Pulmonary artery endothelial cell (primary cell): ENCODE measurements at places on chromosomes 11 and 22. TPM values are rescaled to one million over a fixed set of nuclear protein-coding genes. Genes with fewer than 3 reads are reported as not detected.

The MEN1 gene
- 17.0 and 26.2 TPM in 2 replicates for total RNA-seq

The FIBIN gene
- total RNA-seq = not detected in 2 replicates

The GVQW3 gene
- 0.79 and 0.85 TPM in 2 replicates for total RNA-seq

The NAALAD2 gene
- total RNA-seq = 0.21 and 0.40 TPM in 2 replicates

The C22orf23 gene
- total RNA-seq = 0.26 TPM in 1 of 2 replicates, not detected in the other

The LPXN gene
- total RNA-seq = 4.0 and 6.0 TPM in 2 replicates

The GAL3ST1 gene
- total RNA-seq = not detected in 2 replicates

The GRIA4 gene
- 0.21 and 1.5 TPM in 2 replicates for total RNA-seq

The IGSF9B gene
- total RNA-seq = under 0.01 and 0.07 TPM in 2 replicates

The SYT13 gene
- not detected in 2 replicates for total RNA-seq

The CRACR2B gene
- total RNA-seq = 4.1 and 4.3 TPM in 2 replicates

The SHISA8 gene
- not detected in 2 replicates for total RNA-seq

The OR52I2 gene
- not detected in 2 replicates for total RNA-seq

The DDI1 gene
- not detected in 2 replicates for total RNA-seq

The DNAJB7 gene
- not detected in 2 replicates for total RNA-seq

The APOL5 gene
- not detected in 2 replicates for total RNA-seq

The LRRN4CL gene
- total RNA-seq = under 0.01 and 0.04 TPM in 2 replicates
